ENCODE measurements at places on chromosomes 7 and 10. TPM values are rescaled to one million over a fixed set of nuclear protein-coding genes. Genes with fewer than 3 reads are reported as not detected.

The CYP3A5 gene
- 1.5 TPM for polyA plus RNA-seq

- no peak for DNase-seq
Observed at GRCh38 chr7:123023126-123023525, 27.6 kb upstream of the TAS2R16 start.

DNA sequence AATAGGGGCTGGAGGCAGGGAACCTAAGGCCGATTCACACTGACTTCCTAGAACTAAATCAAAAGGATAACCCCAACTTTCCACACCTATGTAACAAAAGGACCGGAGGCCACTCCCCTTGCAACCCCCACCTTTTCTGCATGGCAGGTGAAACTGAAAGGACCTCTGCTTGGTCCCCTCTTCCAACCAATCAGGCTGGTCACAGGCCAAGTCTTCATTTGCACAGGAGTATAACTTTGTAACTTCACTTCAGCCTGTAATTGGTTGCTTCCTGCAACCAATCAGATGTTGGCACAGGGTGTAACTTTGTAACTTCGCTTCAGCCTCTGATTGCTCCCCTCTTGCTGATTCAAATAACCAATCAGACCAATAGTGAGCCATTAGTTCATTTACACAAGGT is 190.0 kb downstream of the FAM107B start:
- DNase-seq = no peak

- no peak for DNase-seq
Observed at GRCh38 chr7:877312-878232, 1.2 kb downstream of the GET4 start.

DNA sequence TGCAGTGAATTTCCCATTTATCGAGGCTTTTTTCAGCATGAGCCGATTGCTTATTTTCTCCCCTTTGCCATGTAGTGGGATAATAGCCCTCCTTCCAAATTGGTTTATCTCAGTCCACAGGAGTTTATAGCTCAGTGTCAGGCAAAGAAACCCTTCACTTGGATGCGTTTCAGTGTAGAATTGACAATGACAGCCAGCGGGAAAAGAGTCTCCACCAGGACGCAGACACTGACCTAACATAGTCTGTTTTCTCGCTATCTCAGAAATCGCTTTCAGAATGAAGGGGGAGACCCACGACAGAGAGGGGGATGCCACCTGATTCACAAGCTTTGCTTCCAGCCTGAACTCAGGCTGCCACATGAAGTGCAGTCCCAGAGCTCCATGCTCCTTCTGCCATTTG is 43.5 kb upstream of the TCERG1L start:
- no peak for DNase-seq

- DNase-seq = no peak
Observed at GRCh38 chr10:114000457-114001010, 43.1 kb upstream of the ADRB1 start.

- no peak for DNase-seq
Observed at GRCh38 chr10:45023426-45023825, 22.7 kb downstream of the ZNF22 start.

DNA sequence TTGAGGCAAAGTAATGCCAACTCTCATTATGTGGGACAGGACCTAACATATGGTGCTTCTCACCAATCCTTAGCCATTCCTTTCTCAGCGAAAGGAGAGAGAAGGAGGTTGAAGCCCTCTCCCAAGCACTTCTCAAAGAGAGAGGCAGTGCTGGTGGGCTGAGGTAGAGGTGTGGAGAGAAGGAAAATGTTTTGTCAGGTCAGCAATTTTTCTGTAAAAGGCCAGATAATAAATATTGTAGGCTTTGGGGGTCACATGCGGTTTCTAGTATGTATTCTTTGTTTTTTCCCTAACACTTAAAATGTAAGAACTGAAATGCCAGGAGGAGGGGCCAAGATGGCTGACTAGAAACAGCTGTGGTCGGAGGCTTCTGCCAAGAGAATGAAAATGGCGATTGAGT is 225.0 kb upstream of the NPY start:
- no peak for DNase-seq

The GRID2IP gene
- polyA plus RNA-seq = 0.51 TPM

- DNase-seq = no peak
Observed at GRCh38 chr7:151896086-151896485, 19.2 kb upstream of the PRKAG2 start.

- DNase-seq = no peak
Observed at GRCh38 chr7:100008525-100008924, 6.9 kb upstream of the ZKSCAN1 start.

- DNase-seq = no peak
Observed at GRCh38 chr7:53101026-53101425, 65.6 kb downstream of the POM121L12 start.

- no peak for DNase-seq
Observed at GRCh38 chr7:121433775-121434174, 37.7 kb upstream of the FAM3C start.

- no peak for DNase-seq
Observed at GRCh38 chr7:40865441-40866233, 730.8 kb downstream of the SUGCT start.

The SEMA3E gene
- polyA plus RNA-seq = 2.8 TPM

- no peak for DNase-seq
Observed at GRCh38 chr7:134448356-134449229, 10.3 kb downstream of the AKR1B1 start.

- DNase-seq = no peak
Observed at GRCh38 chr10:105073999-105074398, 432.9 kb downstream of the SORCS3 start.

The ACSL5 gene
- 3.8 TPM for polyA plus RNA-seq

The OPN1SW gene
- 1.2 TPM for polyA plus RNA-seq

DNA sequence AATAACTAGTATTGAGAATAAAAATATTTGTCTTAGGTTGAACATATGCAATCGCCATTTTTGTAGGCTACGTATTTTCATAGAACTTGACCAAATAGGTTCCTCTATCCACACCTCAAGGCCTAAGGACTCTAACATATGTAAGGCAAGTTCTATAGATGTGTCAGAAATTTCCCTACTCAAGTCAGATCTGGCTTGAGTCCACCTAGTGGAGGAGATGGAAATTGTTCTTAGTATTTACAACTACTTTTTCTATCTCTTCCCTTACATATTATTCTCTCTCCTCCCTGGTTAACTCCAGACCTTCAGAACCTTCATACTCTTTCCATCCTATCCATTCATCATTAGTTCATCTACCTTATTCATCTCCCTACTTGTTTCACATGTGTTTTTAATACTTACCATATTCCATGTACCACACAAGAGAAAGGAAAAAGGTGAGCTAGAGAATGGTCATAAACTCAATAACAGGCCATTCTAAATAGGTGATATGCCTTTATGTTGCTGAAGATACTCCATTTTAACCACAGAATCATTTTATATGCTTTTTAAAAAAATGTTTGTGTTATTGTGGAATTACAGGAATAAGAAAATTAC is 174.5 kb upstream of the HDAC9 start:
- no peak for DNase-seq

The HTRA1 gene
- polyA plus RNA-seq = 198 TPM

- no peak for DNase-seq
Observed at GRCh38 chr10:93476756-93477155, 5.4 kb downstream of the MYOF start.
